Stimulated activated CD8-positive, alpha-beta memory T cell treated with anti-CD3 and anti-CD28 coated beads, Interleukin-15, amount 100 ng/mL, for 24 hours (primary cell): ENCODE measurements at places on chromosomes 16 and 17.

- DNase-seq: no peak
Measured at GRCh38 chr16:58850019-58850677, 116.0 kb upstream of the GOT2 start.

GRCh38 chr16:70342016-70342415 lies 4.7 kb upstream of the DDX19A start:
- DNase-seq: no peak

GRCh38 chr16:7716660-7717550 lies 384.3 kb downstream of the RBFOX1 start:
- no peak for DNase-seq

GRCh38 chr17:55726440-55726839 lies 3.8 kb upstream of the TMEM100 start:
- DNase-seq: no peak

DNA sequence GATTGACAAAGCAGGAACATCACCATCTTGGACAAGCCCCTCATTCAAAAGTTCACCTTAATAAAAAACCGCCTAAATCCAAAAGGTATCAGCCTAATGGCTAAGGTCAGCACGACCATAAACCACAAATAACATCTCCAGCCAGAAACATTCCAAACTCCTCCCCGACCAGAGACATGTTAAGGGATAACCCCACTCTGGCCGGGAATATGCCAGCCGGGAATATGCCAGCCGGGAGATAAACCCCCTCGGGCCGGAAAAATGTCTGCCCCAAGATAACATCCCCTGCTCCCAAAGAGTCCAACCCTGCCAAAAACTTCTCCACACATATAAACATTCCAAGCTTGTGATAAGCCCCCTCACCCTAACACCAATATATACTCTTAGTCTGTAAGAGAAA lies 1.4 kb downstream of the DHX33 start:
- no peak for DNase-seq
